ENCODE measurements at places on chromosomes 3 and 15.

DNA sequence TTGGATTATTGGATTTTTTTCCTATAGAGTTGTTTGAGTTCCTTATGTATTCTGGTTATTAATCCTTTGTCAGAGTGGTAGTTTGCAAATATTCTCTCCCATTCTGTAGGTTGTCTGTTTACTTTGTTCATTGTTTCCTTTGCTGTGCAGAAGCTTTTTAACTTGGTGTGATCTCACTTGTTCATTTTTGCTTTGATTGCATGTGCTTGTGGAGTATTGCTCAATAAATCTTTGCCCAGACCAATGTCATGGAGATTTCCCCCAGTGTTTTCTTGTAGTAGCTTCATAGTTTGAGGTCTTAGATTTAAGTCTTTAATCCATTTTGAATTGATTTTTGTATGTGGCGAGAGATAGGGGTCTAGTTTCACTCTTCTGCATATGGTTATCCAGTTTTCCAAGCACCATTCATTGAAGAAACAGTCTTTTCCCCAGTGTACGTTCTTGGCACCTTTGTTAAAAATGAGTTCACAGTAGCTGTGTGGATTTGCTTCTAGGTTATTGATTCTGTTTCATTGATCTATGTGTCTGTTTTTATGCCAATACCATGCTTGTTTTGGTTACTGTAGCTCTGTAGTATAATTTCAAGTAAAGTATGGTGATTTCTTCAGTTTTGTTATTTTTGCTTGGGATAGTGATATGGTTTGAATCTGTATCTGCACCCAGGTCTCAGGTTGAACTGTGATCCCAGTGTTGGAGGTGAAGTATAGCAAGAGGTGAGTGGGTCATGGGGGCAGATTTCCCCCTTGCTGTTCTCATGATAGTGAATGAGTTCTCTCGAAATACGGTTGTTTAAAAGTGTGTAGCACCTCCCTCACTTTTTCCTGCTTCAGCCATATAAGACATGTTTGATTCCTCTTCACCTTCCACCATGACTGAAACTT, 46.1 kb upstream of the TNFSF10 start:
- no peak for DNase-seq

DNA sequence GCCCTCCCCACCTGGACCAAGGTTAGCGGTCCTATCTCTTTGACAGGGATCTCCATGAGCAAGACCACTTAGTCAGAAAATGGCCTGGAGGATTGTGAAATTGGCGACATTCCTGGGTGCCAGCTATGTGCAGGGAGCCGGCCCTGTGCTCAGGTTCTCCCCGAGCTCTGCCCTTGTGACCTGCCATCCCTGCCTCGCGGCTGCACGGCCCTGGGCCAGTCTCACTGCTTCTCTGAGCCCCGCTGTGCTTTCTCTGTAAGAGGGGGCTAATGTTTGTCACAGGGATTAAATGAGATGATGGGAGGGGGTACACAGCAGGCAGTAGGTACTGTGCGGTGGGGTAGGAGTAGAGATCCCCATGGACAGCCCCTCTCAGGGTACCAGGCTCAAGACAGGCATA, 14.9 kb downstream of the C3orf18 start:
- no peak for DNase-seq

- no peak for DNase-seq
Observed at GRCh38 chr15:92315595-92316211, 78.0 kb upstream of the ST8SIA2 start.

DNA sequence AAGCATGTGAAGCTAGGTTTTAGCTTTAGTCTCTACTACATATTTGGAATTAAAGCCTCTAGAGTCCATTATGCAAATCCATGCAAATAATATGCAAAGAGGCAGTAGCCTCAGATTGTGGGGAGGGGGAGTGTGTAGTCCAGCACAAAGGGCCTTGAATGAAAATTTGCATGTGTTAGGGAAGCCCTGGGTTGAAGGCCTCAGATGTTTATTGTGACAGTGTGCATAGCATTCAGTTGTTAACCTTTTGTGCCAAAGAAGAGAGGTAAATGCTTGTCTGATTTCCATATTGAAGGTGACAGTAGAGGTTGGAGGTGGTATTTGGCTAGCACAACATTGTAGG, 24.5 kb upstream of the BFSP2 start:
- DNase-seq: no peak

DNA sequence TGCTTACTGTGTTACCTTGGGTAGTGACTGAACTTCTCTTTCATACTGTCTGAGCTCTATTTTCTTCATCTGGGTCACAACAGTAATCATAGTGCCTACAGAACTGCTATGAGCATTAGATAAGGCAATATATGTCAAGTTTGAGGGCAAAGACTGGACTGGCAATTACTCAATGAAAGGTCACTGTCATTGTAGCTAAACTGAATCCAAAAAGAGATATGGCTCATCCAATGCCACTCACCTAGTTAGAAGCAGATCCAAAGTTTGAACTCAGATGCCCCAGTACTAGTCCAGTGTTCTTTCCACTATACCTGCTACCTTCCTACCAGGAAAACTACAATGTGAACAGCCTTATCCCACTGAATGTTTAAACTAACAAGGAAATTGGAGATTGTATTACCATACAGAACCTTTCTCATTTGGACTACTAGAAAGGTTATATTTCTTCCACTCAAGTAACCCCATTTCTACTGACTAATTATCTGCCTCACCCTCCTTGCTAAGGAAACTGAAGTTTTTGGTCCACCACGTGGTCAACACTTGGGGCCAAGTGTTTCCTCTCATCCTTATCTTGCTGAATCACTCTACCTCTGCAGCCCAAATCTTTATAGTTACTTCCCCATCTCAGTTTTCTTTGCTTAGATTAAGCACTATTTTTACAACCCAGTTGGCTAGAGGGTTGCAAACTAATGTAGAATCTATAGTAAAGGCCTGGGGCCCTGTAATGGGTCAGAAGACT, 202.3 kb upstream of the LPP start:
- DNase-seq: no peak

GRCh38 chr15:24858737-24859601, 95.8 kb upstream of the SNRPN start:
- DNase-seq: no peak
